ENCODE measurements at places on chromosomes 16 and 17.

DNA sequence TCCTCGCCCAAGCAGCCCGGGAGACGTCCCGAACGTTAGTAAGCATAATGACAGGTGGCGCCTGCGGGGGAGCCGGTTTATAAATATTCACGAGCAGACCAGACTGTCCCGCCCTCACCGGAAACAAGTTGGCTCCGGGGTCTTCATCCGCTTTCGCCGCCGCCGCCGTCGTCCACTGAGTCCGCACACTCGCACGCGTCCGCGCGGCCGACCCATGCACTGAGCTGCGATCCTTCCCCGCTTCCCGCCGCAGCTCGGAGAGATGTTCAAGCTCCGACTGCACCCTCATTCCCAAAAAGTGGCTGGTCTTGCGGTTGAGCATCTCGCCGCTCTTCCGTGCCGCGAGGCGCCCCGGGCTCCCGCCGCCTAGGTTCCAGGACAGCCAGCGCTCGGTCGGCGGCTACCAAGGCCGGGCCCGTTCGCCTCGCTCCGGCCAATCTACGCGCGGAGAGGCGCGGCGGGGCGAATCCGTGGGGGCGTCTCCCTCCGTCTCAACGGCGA, 385 bp downstream of the CFAP119 start:
- DNase-seq = no peak

DNA sequence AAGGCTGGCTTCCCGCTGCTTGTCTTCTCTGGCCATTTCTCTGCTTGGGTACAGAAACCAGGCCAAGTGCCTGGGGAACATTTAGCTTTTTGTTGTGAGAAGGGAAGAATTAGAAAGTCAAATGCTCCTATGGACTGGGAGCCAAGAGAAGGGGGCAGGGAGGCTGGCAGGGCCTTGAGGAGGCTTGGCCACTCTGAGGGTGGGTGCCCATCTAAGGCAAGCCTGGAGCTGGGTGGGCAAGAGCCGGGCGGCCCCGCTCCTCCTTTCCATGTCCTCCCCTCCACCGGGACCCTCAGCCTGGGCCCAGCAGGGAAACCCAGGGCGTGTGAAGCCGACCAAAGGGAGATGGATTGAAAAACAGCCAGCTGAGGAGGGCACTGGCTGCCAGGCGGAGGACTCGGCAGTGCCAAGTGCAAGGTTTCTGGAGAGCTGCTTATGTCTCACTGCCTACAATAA, 69.4 kb downstream of the NTN1 start:
- DNase-seq = no peak

DNA sequence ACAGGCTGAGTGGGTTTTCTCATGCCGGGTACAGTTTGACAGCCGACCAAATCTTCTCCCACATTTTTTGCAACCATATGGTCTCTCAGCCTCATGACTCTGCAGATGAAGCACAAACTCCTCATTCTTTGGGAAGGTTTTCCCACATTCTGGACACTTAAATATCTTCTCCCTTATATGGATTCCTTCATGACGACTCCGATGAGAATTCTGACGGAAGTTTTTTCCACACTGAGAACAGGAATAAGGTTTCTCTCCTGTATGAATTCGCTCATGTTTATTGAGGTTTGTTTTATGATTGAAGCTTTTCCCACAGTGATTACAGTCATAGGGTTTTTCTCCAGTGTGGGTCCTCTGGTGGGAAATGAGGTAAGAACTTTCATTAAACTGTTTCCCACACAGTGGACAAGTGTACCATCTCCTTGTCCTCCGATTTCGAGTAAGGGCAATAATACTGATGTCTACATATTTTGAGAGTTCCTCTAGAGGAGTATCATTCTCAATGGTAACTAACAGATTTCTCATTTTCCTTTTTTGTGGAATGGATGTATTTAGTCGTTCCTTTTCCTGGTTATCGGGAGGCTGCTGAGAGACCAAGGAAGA, 10.9 kb downstream of the ZNF200 start:
- no peak for DNase-seq

DNA sequence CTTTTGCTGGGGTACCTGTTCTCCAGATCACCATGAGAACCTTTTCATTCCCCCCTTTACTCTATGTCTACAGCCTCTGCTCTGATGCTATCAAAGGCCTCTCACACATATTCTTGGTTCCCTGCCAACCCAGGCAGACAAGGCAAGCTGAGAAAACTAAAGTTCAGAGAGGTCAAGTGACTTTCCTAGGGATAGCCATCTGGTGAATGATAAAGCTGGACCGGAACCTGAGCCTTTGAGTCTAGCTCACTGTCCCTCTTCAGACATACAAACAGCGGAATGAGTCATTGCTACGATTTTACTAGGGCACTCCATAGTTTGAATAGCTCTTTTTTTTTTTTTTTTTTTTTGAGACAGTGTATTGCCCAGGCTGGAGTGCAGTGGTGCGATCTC, 73.3 kb downstream of the XYLT1 start:
- no peak for DNase-seq

DNA sequence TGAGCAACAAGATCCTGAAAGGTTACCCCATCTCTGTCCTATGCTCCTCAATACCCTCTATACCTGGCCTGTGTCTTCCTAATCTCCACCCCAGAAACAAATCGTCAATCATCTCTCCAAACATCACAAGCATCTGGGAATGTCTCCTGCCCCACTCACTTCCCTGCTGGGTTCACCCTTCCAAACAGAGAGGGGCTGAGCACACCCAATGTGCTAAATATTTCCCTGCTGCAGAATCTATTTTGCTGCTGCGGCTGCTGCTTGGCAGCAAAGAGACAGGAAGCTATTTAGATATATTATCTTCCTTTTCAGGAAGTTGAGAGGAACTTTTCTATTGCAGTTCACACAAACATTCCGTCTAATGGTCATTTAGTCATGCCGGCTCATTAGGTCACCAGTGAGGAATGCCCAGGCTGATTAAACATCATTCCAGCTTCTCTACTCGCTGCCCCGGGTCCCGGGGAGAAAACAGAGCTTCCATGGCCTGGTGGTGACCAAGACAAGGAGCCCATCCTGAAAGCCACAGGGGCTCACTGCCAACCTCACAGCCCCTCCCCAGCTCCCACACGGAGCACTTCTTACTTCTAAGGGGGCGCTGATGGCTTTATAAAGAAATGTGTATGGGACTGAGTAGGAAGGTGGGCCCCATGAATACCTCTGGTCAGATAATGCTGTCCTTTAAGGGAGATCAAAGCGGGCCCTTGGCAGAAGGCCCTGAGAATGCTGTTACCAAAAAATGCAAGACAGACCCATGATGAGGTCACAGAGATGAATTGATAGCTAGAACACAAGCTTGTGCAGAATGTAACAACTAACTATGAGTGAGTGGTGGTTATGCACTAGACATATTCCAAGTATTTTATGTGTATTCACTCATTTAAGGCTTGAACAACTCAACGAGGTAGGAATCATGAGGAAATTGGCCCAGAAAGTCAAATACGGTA, 218.3 kb downstream of the SOX9 start:
- DNase-seq = no peak

- no peak for DNase-seq
Measured at GRCh38 chr17:10499950-10500349, 18.4 kb downstream of the MYH1 start.

- DNase-seq = no peak
Measured at GRCh38 chr16:68064791-68065365, 20.3 kb upstream of the NFATC3 start.

- DNase-seq = no peak
Measured at GRCh38 chr17:49748791-49749190, 15.1 kb downstream of the FAM117A start.

- DNase-seq = no peak
Measured at GRCh38 chr16:79177018-79177417, 423.5 kb downstream of the MAF start.
